ENCODE measurements at places on chromosomes 2 and 18. TPM values are rescaled to one million over a fixed set of nuclear protein-coding genes. Genes with fewer than 3 reads are reported as not detected.

GNLY gene
- total RNA-seq, result 2.2 TPM

RHOB gene
- total RNA-seq, result 449 TPM

PPM1B gene
- total RNA-seq, result 59.2 TPM

ITPRIPL1 gene
- total RNA-seq, result 5.5 TPM

IL36A gene
- not detected for total RNA-seq

KRTCAP3 gene
- not detected for total RNA-seq

MERTK gene
- 8.4 TPM for total RNA-seq

LYG2 gene
- not detected for total RNA-seq

CDK5R2 gene
- total RNA-seq, result not detected

GPR17 gene
- 0.48 TPM for total RNA-seq

TEX44 gene
- total RNA-seq, result 0.48 TPM

MEIS1 gene
- total RNA-seq, result 91.5 TPM

SH3BP4 gene
- 4.6 TPM for total RNA-seq

SATB2 gene
- total RNA-seq, result 3.1 TPM

FMNL2 gene
- total RNA-seq, result 23.4 TPM

DES gene
- total RNA-seq, result 2,247 TPM

FSHR gene
- not detected for total RNA-seq

DSG3 gene
- 34.7 TPM for total RNA-seq

CENPA gene
- total RNA-seq, result 4.1 TPM

MAL gene
- total RNA-seq, result 3.6 TPM

SLC19A3 gene
- total RNA-seq, result 6.7 TPM

SLC14A1 gene
- total RNA-seq, result 15.2 TPM

GATA6 gene
- 53.0 TPM for total RNA-seq

LRRFIP1 gene
- 76.3 TPM for total RNA-seq

KCNG2 gene
- 2.6 TPM for total RNA-seq

CNRIP1 gene
- total RNA-seq, result 38.3 TPM

COL6A3 gene
- 1,957 TPM for total RNA-seq

DLX2 gene
- 0.96 TPM for total RNA-seq

RBM45 gene
- total RNA-seq, result 38.5 TPM

GRHL1 gene
- total RNA-seq, result 13.2 TPM

ACADL gene
- total RNA-seq, result 6.0 TPM

SIX3 gene
- total RNA-seq, result not detected

MAP2 gene
- 14.4 TPM for total RNA-seq

AMER3 gene
- 1.2 TPM for total RNA-seq

MPPE1 gene
- 31.3 TPM for total RNA-seq

MOGAT1 gene
- total RNA-seq, result not detected

CDH19 gene
- total RNA-seq, result 6.7 TPM

NT5DC4 gene
- 1.2 TPM for total RNA-seq

GALNT3 gene
- total RNA-seq, result 11.8 TPM

FIGLA gene
- not detected for total RNA-seq

POTEI gene
- total RNA-seq, result 0.96 TPM

LRRC30 gene
- total RNA-seq, result 3.4 TPM

RASGRP3 gene
- 4.1 TPM for total RNA-seq

CTNNA2 gene
- 0.96 TPM for total RNA-seq

KIF5C gene
- total RNA-seq, result 4.3 TPM

CHPF gene
- total RNA-seq, result 132 TPM

DSG1 gene
- 26.5 TPM for total RNA-seq

DNAJB2 gene
- total RNA-seq, result 45.0 TPM

HJURP gene
- 3.9 TPM for total RNA-seq

ADAM23 gene
- 3.4 TPM for total RNA-seq

UGT1A5 gene
- not detected for total RNA-seq

ITGB1BP1 gene
- 57.8 TPM for total RNA-seq

ZSWIM2 gene
- 0.96 TPM for total RNA-seq

REG3G gene
- 1.7 TPM for total RNA-seq

CTLA4 gene
- not detected for total RNA-seq

HEATR5B gene
- total RNA-seq, result 16.9 TPM

MOCOS gene
- 7.0 TPM for total RNA-seq
